ENCODE measurements at places on chromosomes 16 and 17. TPM values are rescaled to one million over a fixed set of nuclear protein-coding genes. Genes with fewer than 3 reads are reported as not detected.
A peak's percentile ranks its signal among the peaks of the same experiment; 100 is the strongest.

GRCh38 chr16:84503751-84504395, 586 bp downstream of the MEAK7 start:
- H3K36me3 ChIP-seq, result no peaks in the 10 kb centered on the region
- H3K27me3 ChIP-seq, result no peaks in the 10 kb centered on the region
- H3K27ac ChIP-seq, result peak overlapping the region; percentile 70
- peaks cover 18% of the 10 kb centered on the region for H3K4me1 ChIP-seq
- DNase-seq, result no peak

The TMEM114 gene
- total RNA-seq, result not detected

DNA sequence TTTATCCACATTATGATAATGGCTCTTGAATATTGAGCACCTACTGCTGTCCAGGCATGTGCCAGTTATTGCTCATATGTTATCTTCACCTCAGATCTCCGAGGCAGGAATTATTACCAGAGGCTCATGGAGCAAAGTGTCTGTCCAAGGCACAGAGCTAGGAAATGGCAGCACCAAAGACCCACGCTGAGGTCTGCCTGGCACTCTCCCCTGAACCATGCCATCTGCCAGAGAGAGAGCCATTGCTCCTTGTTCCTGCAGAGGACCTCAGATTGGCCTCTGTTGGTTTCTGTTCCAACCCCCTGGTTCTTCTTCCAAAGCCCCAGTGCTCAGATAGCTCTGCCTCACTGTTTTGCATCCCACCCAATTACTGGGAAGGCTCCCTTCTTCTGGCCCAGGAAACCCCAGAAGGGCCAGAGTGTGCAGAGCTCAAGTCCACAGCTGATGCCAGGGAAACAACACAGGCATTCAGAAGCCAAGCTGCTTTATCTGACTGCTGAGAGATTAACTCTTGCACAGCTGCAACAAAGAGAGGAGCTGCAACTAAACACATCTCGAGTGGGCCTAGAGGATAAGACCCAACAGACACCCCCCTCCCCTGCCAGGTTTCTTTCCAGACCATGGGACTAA, 5.9 kb downstream of the ASIC2 start:
- H3K27ac ChIP-seq, result no peak overlapping the region
- no peak for DNase-seq
- no peak overlapping the region for H3K4me3 ChIP-seq
- no peaks in the 10 kb centered on the region for H3K27me3 ChIP-seq

DNA sequence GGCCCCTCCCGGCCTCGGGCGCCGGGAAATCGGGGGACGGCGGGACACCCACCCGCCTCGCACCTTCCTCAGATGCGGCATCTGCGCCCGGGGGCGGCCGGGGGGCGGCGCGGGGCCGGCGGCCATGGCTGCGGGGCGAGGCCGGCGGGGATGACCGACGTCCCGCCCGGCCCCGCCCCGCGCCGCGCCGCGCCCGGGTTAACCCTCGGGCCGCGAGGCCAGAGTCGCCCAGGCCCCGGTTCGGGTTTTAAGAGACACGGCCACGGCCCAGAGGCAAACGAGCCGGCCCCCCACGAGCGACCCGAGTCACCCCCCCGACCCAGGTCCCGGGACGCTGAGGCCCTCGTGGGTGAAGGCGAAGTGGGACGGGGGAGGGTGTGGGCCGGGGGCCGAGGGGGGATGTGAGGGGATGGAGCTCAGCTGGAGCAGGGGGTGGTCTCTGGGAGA, at the start of gene RGS11:
Gene RGS11, minus strand, starts transcription at position 159 of the 447 bp plus-strand sequence. Its CDS starts 33 bp downstream, at position 126.
- no peaks in the 10 kb centered on the region for H3K36me3 ChIP-seq
- H3K4me3 ChIP-seq, result no peak within 1 kb of the TSS
- no peak for DNase-seq
- H3K4me1 ChIP-seq, result peaks cover 45% of the 10 kb centered on the region
- H3K27ac ChIP-seq, result peak within 1 kb of the TSS; percentile 12
- no peaks in the 10 kb centered on the region for H3K27me3 ChIP-seq
